HFF-Myc (cell line): ENCODE measurements at places on chromosomes 3 and 15.

- DNase-seq, result no peak
Measured at GRCh38 chr3:194161131-194162045, 25.4 kb downstream of the HES1 start.

GRCh38 chr3:190608850-190609589 is 95.1 kb downstream of the IL1RAP start:
- no peak for DNase-seq

- DNase-seq, result no peak
Measured at GRCh38 chr3:145815707-145816413, 345.1 kb downstream of the PLOD2 start.

DNA sequence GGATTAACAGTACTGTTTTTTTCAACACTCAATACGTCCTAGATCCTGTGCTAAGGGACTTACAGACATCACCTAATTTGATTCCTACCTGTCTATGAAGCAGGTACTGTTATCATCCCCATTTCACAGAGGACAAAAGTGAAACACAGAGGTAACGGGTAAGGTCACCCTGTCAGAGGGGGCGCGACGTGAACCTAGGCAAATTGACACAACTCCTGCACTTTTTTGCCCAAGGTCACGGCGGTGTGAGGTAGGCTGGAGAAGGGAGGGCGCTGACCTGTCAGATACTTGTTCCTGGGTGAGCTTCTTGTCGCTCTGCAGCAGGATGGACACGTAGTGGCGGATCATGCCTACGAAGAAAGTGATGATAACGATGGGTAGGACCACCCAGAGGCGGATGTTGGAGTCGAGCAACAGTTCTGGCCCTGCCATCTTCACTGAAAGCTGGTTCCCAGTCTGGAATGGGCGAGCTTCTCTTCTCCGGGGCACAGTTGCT is 363 bp downstream of the EMC3 start:
- DNase-seq, result no peak

DNA sequence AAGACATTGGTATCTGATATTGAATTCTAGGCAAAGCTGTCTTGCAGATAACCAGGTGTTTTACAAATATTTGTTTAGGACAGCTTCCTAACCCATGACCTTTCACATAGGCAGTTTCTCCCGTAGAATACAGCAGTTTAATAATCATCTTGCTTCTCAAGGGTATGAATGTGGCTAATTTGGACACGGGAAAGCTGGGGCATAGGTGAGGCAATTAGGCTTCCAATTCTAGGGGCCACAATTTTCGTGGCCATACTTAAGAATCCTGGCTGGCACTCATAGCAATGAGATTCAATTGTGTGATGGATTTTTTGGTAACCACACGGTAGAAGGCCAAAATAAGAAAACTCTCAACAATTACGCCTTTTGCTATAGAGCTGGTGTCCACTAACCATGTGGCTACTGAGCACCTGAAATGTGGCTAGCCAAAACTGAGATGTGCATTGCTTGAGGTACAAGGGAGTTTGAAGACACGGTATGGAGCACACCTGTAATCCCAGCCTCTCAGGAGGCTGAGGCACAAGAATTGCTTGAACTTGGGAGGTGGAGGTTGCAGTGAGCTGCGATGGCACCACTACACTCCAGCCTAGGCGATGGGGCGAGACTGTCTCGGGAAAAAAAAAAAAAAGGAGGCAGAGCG is 34.4 kb downstream of the TFRC start:
- DNase-seq, result no peak

DNA sequence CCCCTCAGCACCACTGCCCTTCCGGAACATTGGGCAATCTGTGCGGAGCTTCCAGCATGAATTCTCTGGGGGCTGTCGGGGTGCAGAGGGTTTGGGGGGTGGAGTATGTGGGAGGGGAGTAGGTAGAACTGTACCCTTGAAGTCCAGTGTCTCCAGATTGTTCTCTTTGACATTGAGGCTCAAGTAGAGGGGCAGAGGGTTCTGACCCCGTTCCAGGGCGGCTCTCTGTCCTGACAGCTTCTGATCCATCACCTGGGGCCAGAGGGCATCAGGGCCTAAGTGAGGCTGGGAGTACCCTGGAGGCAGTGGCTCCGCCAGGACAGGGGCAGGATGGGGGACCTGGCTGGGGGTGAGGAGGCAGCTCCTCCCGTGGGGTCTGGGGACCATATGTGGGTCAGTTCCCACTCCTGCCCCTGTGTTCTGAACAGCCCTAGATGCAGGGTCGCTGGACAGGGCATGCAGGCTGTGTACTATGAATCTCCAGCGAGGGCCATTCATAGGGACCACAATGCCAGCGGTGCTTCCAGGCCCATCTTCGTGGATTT is 22.1 kb downstream of the PLA2G4D start:
- no peak for DNase-seq

DNA sequence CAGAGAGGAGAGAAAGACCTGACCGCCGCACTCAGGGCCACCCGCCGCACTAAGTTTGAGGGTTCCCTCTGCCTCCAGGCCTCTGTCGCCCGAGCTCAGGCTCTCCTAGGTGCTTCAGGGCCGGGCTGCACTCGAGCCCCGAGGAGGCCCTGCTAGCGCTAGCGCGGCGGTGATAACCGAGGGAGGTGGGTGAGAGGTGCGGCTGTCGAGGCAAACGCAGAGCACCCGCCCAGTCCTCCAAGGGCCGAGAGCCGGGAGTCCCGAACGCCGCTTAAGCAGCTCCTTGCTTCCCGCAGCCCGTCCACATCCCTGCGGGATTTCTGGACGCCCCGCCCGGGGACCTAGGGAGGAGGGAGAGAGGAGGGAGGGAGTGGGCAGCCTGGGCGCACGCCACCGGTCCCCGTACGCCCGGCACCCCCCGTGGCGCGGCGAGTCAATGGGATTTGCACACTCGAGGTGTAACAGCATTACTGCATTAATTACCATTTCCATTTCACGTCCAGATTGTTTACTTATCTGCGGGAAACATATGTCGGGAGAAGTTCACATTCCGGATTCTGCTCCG is 6.8 kb downstream of the SOX14 start:
- no peak for DNase-seq

DNA sequence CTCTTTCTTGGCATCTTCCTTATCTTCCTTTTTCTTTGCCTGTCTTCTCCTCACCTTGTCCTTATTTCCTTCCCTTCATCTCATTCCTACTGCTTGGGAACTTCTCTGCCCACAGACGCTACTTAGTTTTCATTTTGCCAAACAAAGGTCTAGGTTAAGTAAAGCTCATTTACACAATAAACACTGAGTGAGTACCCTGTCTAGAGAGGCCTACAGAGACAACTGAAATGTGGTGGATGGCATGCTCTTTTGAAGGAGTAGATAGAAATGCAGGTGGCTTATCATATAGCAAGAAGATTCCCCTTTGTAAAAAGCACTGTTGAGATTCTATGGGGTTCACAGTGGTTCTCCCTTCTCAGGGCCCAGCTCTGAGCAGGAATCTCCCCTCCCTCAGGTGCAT is 319.0 kb downstream of the CNTN3 start:
- DNase-seq, result no peak

- DNase-seq, result no peak
Measured at GRCh38 chr15:81273200-81273599, 50.7 kb downstream of the STARD5 start.

DNA sequence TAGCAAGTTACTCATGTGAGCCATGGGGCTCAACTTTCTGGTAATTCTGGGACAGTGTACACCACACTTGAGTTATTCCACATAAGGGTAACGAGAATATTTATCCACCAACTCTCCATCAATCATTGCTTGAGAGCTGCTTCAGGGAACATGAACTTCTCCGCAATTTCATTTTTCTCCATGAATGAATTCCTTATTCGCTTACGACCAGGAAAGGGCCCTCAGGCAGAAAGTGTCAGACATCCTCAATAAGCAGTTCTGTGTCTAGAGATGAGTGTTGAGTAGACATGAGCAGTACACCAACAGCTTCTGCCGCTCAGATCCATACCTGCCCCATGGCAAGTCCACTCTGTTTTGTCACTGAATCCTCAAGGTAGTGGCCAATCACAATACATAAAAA is 24.8 kb upstream of the IQCF2 start:
- DNase-seq, result no peak

GRCh38 chr3:44476963-44477311 is 533 bp downstream of the ZNF445 start:
- no peak for DNase-seq

DNA sequence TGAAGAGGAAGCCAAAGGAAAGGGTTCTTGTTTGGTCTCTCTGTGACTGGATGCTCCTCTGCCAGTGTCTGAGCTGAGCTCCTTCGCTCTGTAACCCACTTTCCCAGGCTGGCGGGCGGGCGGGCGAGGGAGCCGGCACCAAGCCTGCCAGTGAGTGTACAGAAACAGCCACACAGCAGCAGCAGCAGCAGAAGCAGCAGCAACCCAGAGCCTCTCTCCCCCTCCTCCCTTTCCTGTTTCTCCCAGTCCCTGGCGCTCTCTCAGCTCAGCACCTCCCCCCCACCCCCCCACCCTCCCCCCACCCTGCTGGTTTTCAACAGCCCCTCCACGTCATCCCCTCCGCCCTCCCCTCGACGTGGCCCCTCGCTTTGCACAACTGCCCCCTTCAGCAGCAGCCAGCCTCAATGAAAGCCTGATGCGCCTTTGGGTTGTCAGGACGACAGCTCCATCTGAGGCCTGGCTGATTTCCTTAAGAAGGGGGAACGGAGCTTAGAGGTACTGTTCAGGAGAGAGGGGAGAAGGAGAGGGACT is at the start of gene LSAMP:
TSS of gene LSAMP (minus strand) at position 177 of the 531 bp plus-strand sequence.
- DNase-seq, result no peak

DNA sequence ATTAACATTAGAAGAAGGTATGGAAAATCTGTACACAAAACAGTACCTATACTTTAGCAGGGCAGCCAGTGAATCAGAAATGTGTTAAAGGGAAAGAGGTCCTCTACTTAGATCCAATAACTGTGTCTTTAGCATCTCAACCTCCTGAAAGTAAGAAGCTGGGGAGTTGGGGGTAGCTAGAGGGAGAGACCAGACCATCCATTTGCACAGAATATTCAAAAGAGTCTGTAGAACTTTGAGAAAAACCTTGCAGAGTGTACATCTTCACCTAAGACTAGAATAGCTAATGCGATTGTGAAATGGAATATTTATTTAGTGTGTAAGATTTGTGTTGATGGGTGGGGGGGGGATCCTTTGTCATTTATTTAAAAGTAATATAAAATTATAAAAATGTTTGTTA is 124.8 kb downstream of the RBPMS2 start:
- no peak for DNase-seq

DNA sequence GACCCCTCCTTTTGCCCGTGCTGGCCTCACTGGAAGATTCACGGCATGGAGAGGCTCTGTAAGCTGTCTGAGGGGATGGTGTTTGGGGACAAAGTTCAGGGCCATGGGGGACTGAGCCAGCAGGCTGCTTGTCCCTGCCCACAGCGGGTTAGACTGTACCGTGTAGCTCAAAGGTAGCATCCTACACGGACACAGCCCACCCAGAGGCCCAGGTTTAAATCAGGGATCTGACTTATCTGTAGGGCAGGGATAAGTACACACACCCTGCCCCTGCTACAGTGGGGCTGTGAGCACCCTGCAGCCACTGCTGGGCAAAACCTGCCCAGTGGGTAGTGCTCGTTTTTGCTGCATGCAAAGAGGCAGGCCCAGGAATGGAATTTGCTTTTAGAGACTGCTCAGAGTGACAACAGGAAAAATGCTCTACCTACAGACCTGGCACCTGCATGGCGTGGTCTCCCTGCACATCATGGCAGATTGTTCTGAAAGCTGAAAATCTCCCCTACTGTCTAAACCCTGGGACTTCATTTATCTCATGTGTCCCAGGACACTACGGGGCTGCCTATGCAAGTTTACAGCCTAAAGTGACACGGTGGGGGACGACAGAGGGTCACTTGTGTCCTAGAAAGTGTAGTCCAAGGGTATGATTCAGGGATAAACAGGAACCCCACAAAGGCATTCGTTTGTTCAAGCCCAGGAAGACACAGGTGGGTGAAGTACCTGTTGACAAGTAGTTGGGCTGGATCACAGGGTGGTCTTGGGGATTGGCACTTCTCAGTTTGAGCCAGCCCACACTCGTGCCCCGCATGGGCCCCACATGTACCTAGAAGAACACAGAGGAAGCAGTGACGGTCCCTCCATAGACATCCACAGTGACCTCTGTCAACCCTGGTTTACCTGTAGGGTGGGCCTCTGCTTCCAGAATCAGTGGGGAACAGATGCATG is 27.7 kb downstream of the CHDH start:
- DNase-seq, result no peak

- DNase-seq, result no peak
Measured at GRCh38 chr15:25134546-25134945, 179.8 kb downstream of the SNRPN start.

- DNase-seq, result no peak
Measured at GRCh38 chr15:51369451-51369761, 28.0 kb downstream of the GLDN start.

- no peak for DNase-seq
Measured at GRCh38 chr15:101266787-101267186, 10.5 kb downstream of the SELENOS start.

GRCh38 chr3:52281981-52282801 is 3.7 kb upstream of the WDR82 start:
- DNase-seq, result no peak

DNA sequence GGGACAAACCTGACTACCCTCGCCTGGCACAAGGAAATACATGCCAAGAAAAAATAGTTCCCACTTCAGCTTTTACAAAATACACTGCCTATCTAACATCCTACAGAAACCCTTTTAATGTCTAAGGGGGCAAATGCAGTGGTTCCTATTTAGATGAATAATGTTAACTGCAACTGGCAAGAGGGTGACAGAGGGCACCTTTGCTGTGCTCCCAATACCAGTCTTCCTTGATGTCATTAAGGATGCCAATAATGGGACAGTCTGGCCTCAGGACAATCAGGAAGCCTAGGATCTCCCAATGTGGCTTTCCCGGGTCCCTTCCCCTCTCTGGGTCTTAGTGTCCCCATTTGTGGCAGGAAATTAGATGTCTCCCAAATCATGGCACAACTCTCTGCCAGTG is 13.9 kb downstream of the CSRNP1 start:
- DNase-seq, result no peak
